Natural killer cell (primary cell): ENCODE measurements at places on chromosomes 4 and X. TPM values are rescaled to one million over a fixed set of nuclear protein-coding genes. Genes with fewer than 3 reads are reported as not detected.
A peak's percentile ranks its signal among the peaks of the same experiment; 100 is the strongest.

GRCh38 chr4:38150766-38151165 is 190.6 kb downstream of the PTTG2 start:
- no peaks in the 10 kb centered on the region for H3K27me3 ChIP-seq
- no peak overlapping the region for H3K27ac ChIP-seq
- peaks cover 18% of the 10 kb centered on the region for H3K4me1 ChIP-seq
- no peak for DNase-seq
- H3K4me3 ChIP-seq, result no peak overlapping the region

GRCh38 chr4:26238778-26239679 is 81.8 kb upstream of the RBPJ start:
- H3K27me3 ChIP-seq, result no peaks in the 10 kb centered on the region
- H3K36me3 ChIP-seq, result no peaks in the 10 kb centered on the region
- no peak overlapping the region for H3K27ac ChIP-seq
- DNase-seq, result no peak

ACSL1 gene
- 13.2 TPM for total RNA-seq

QRFPR gene
- not detected for total RNA-seq

GRCh38 chr4:95409750-95410149 is 139.0 kb downstream of the UNC5C start:
- H3K4me1 ChIP-seq, result no peaks in the 10 kb centered on the region
- H3K36me3 ChIP-seq, result no peaks in the 10 kb centered on the region
- no peak for DNase-seq
- no peak overlapping the region for H3K4me3 ChIP-seq
- no peak overlapping the region for H3K27ac ChIP-seq

GRCh38 chr4:89894649-89895550 is at the start of gene MMRN1:
TSS of gene MMRN1 (plus strand) at chr4:89894854. CDS start at chr4:89894972, 118 bp downstream.
- DNase-seq, result no peak
- H3K4me3 ChIP-seq, result peak within 1 kb of the TSS; percentile 15
- H3K36me3 ChIP-seq, result no peaks in the 10 kb centered on the region
- peaks cover 2% of the 10 kb centered on the region for H3K27me3 ChIP-seq
- peaks cover 10% of the 10 kb centered on the region for H3K4me1 ChIP-seq

DNA sequence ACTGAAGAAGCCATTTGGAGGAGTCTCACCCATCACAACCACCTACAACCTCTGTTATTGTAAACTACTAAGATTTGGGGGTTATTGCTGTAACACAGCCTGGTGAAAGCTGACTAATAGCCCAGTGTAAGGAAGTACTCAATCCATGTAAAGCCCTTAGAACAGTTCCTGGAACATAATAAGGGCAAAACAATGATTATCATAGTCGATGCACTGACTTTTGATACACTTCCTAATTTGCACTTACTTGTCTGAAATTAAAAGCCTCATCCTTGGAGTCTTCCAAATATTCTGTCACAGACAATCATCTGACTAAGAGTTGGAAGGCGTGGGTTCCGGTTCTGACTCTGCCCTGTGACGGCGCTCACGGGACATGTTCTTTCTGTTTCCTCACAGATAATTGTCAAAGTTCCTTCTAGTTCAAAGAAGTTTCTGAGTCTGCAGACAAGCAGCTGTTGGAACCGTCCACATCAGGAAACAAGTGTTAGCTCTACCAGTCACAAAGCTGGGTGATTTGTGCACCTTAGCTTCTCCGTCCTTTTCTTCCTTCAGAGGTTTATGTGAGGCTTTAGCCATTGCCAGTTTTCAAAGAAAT is 33.4 kb upstream of the RASGEF1B start:
- H3K4me3 ChIP-seq, result no peak overlapping the region
- peak; percentile 80 for DNase-seq
- H3K27me3 ChIP-seq, result no peaks in the 10 kb centered on the region
- H3K27ac ChIP-seq, result peak overlapping the region; percentile 74
- peaks cover 33% of the 10 kb centered on the region for H3K4me1 ChIP-seq
